Body of pancreas (tissue), 4 donors: ENCODE measurements at places on chromosomes 12 and 14. TPM values are rescaled to one million over a fixed set of nuclear protein-coding genes. Genes with fewer than 3 reads are reported as not detected.

ZBTB1 gene
- 28.5 TPM for total RNA-seq

MTHFD1 gene
- 29.3 TPM for total RNA-seq

ESYT1 gene
- 182 TPM for total RNA-seq

KCNH3 gene
- total RNA-seq = 1.3 TPM

FRMD6 gene
- total RNA-seq = 11.2 TPM

HSPB8 gene
- 22.7 TPM for total RNA-seq

JPH4 gene
- 0.52 TPM for total RNA-seq

HOXC5 gene
- total RNA-seq = not detected

KLHL33 gene
- total RNA-seq = not detected

FGF23 gene
- not detected for total RNA-seq

AKAP5 gene
- under 0.01 TPM for total RNA-seq

TAS2R13 gene
- total RNA-seq = 2.3 TPM

ZDHHC22 gene
- total RNA-seq = not detected

SDR9C7 gene
- total RNA-seq = not detected

ARHGAP9 gene
- 18.9 TPM for total RNA-seq

CACNA2D4 gene
- 3.6 TPM for total RNA-seq

TAS2R30 gene
- total RNA-seq = 9.2 TPM

RD3L gene
- not detected for total RNA-seq

OVCH1 gene
- total RNA-seq = 0.52 TPM

AQP6 gene
- not detected for total RNA-seq

SH2B3 gene
- 41.9 TPM for total RNA-seq

SPTB gene
- 3.4 TPM for total RNA-seq

PTHLH gene
- total RNA-seq = 0.78 TPM

KRT2 gene
- total RNA-seq = not detected

TAS2R42 gene
- total RNA-seq = not detected

CCDC196 gene
- total RNA-seq = not detected

KRT81 gene
- total RNA-seq = not detected

CD69 gene
- 3.1 TPM for total RNA-seq

ASPG gene
- total RNA-seq = 0.99 TPM

CTSG gene
- not detected for total RNA-seq

CACNA1C gene
- 2.3 TPM for total RNA-seq

PRB2 gene
- total RNA-seq = not detected

C12orf56 gene
- total RNA-seq = not detected

ACVRL1 gene
- 37.1 TPM for total RNA-seq

ARF3 gene
- total RNA-seq = 24.1 TPM

RASAL1 gene
- total RNA-seq = 0.66 TPM

LBHD2 gene
- total RNA-seq = not detected

MON2 gene
- 99.4 TPM for total RNA-seq

RNASE1 gene
- 772 TPM for total RNA-seq

CRACR2A gene
- total RNA-seq = 13.8 TPM

GPR84 gene
- total RNA-seq = not detected

PKP2 gene
- 31.9 TPM for total RNA-seq

MYO1A gene
- 1.8 TPM for total RNA-seq

ASCL4 gene
- total RNA-seq = not detected

RPL10L gene
- not detected for total RNA-seq

OAS1 gene
- total RNA-seq = 7.8 TPM
